ENCODE measurements at places on chromosomes 13 and 19. TPM values are rescaled to one million over a fixed set of nuclear protein-coding genes. Genes with fewer than 3 reads are reported as not detected.

Gene NLRP7
- total RNA-seq = not detected

Gene LRRC63
- not detected for total RNA-seq

Gene S1PR5
- total RNA-seq = 27.2 TPM

Gene ZMYM2
- 27.3 TPM for total RNA-seq

Gene FLT3
- total RNA-seq = not detected

Gene BST2
- 0.47 TPM for total RNA-seq

Gene TGFBR3L
- 7.5 TPM for total RNA-seq

Gene NALCN
- not detected for total RNA-seq

Gene CLIP3
- total RNA-seq = 1.0 TPM

Gene GNG7
- total RNA-seq = not detected

Gene KMT5C
- 11.9 TPM for total RNA-seq

Gene ZNF85
- 1.4 TPM for total RNA-seq

Gene NOTCH3
- total RNA-seq = 2.4 TPM

Gene ZNF506
- total RNA-seq = 10.6 TPM

Gene ADGRE1
- total RNA-seq = not detected

Gene PCP2
- total RNA-seq = not detected

Gene RDH8
- total RNA-seq = not detected

Gene ZFP14
- total RNA-seq = 0.15 TPM

Gene CRLF1
- total RNA-seq = 0.31 TPM

Gene IZUMO2
- total RNA-seq = not detected

Gene NOVA2
- total RNA-seq = not detected

Gene TMEM59L
- total RNA-seq = not detected

Gene CEACAM7
- not detected for total RNA-seq

Gene IL17D
- 0.16 TPM for total RNA-seq

Gene MAP4K1
- 0.15 TPM for total RNA-seq

Gene LRP3
- total RNA-seq = 15.1 TPM

Gene ZNF708
- 0.95 TPM for total RNA-seq

Gene ZNF180
- 2.5 TPM for total RNA-seq

Gene ZNF763
- 0.61 TPM for total RNA-seq

Gene SOX1
- not detected for total RNA-seq

Gene CASP14
- 0.53 TPM for total RNA-seq

Gene ZIM2
- not detected for total RNA-seq

Gene FCAR
- not detected for total RNA-seq

Gene FUT6
- total RNA-seq = not detected

Gene LILRA5
- total RNA-seq = not detected

Gene TJP3
- total RNA-seq = 1.7 TPM

Gene PGLYRP1
- not detected for total RNA-seq

Gene C19orf85
- total RNA-seq = not detected

Gene PGLYRP2
- total RNA-seq = not detected

Gene NPAS1
- 0.46 TPM for total RNA-seq

Gene LGALS14
- not detected for total RNA-seq

Gene SMIM24
- not detected for total RNA-seq

Gene GPC5
- total RNA-seq = not detected

Gene ZNF784
- total RNA-seq = 3.2 TPM

Gene KCNC3
- total RNA-seq = not detected

Gene TSEN34
- 140 TPM for total RNA-seq

Gene CGB2
- not detected for total RNA-seq

Gene NLRP4
- total RNA-seq = not detected

Gene LILRA1
- not detected for total RNA-seq

Gene TNFAIP8L1
- 3.7 TPM for total RNA-seq

Gene POU4F1
- not detected for total RNA-seq

Gene UPF3A
- 21.5 TPM for total RNA-seq

All from hair follicular keratinocyte (primary cell).